Type B pancreatic cell (in vitro differentiated cells): ENCODE measurements at places on chromosomes 4 and X.
A peak's percentile ranks its signal among the peaks of the same experiment; 100 is the strongest.

- no peaks in the 10 kb centered on the region for H3K36me3 ChIP-seq
- H3K4me1 ChIP-seq: peaks cover 5% of the 10 kb centered on the region
- H3K27me3 ChIP-seq: peaks cover 3% of the 10 kb centered on the region
- peak; percentile 65 for DNase-seq
- no peak overlapping the region for H3K4me3 ChIP-seq
Observed at GRCh38 chr4:3285558-3286334, 7.1 kb upstream of the RGS12 start.

DNA sequence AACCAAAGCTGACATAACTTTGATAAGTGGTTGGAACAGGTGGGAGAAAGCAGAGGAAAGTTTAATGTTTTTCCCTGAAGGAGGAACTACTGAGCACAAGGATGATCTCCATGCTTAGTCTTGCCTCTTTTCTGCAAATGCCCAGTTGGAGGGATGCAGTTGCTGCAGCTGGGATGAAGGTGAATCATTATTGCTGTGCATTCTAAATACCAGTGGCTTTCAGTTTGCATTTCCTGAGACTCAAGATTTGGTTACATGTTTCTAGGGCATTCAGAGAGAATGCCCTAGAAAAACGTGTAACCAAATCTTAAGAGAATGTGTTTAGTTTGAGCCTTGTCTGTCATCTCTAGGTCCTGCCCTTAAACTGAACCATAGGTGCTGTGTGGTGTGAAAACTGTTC is 42.2 kb downstream of the METTL14 start:
- H3K4me1 ChIP-seq: no peaks in the 10 kb centered on the region
- no peaks in the 10 kb centered on the region for H3K27me3 ChIP-seq
- H3K36me3 ChIP-seq: peaks cover 28% of the 10 kb centered on the region
- no peak for DNase-seq
- H3K27ac ChIP-seq: no peak overlapping the region

DNA sequence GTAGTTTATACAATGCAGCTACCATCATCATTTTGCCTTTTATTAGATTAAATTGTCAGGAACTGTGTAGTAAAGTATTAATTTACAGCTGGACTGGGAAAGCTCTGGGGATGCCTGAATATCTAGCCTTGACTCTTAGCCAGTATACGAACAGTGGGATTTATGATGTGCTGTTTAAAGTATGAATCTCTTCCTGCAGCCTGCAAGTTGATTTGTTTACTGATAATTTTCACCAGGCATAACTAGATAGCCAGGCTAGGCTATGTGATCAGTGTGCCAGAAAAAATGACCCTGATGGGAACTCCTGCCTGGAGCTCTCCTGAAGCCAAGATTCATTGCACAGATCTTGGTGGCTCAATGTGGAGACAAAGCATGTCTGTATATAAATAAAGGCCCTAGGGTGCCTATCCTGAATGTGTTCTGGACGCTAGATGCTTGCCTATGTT is 119.2 kb downstream of the SCLT1 start:
- no peak overlapping the region for H3K4me3 ChIP-seq
- H3K27ac ChIP-seq: no peak overlapping the region
- no peak for DNase-seq

- peaks cover 13% of the 10 kb centered on the region for H3K4me1 ChIP-seq
- no peaks in the 10 kb centered on the region for H3K27me3 ChIP-seq
- H3K36me3 ChIP-seq: peaks cover 25% of the 10 kb centered on the region
- DNase-seq: no peak
- H3K4me3 ChIP-seq: no peak overlapping the region
- H3K27ac ChIP-seq: no peak overlapping the region
Observed at GRCh38 chr4:143420227-143420626, 83.6 kb downstream of the GAB1 start.

GRCh38 chrX:11462648-11463047 is 169.4 kb downstream of the AMELX start:
- no peaks in the 10 kb centered on the region for H3K27me3 ChIP-seq
- no peak for DNase-seq
- no peak overlapping the region for H3K27ac ChIP-seq
- H3K4me3 ChIP-seq: no peak overlapping the region
- H3K36me3 ChIP-seq: no peaks in the 10 kb centered on the region

DNA sequence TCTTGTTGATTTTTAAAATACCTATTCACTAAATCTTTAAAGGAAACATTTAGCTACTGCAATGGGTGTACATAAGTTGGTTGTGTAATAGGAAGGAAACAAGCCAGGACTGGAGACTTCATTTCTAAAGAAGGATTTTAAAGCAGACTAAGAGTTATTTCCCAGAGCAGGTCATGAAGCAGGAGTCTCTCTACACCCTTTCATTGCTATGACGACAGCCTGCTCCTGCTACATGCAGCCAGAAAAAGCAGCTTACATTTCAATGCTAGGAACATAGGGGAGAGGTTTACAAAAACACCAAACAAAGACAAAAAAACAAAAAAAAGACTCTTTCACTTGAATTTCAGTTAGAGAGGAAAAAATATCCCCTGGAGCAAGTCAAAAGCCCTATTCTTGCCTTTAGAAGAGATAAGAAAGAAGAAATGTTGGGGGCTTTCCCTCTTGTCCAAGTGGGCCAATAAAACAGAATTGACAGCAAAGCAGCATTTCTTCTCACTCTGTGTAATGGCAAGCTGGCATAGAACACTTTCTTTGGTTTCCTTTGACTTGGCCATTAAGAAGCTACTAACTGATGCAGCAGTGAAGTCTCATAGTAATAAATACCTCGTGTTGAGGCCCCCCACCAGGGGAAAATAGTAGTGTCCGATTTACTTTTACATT is 3.4 kb downstream of the SPARCL1 start:
- no peaks in the 10 kb centered on the region for H3K27me3 ChIP-seq
- H3K4me1 ChIP-seq: peaks cover 30% of the 10 kb centered on the region
- peak overlapping the region; percentile 2 for H3K4me3 ChIP-seq

DNA sequence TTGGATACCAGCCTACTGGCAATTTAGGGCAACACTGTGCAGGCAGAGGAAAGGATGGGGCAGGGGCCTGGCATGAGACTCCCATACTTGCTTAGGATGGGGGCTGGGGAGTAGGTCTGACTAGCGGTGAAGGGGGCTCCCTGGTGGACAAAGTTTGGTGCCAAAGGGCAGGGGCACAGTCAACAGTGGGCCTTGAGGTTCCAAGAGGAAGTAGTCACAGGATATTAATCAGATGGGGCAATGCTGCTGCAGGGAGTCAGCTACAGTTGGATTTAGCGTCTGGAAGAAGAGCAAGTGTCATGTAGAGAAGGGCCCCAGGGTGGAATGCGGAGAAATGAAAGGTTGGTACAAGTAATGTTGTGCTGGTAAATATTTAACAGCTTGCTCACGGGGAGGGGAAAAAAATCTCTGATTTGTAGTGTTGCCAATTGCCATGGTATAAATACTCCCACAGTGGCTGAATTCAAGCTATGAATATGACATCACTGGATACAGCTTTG is 139.4 kb downstream of the PJA1 start:
- no peaks in the 10 kb centered on the region for H3K36me3 ChIP-seq
- H3K27me3 ChIP-seq: no peaks in the 10 kb centered on the region
- H3K4me3 ChIP-seq: no peak overlapping the region
- peak overlapping the region; percentile 43 for H3K27ac ChIP-seq
